ENCODE measurements at places on chromosomes 4 and X. TPM values are rescaled to one million over a fixed set of nuclear protein-coding genes. Genes with fewer than 3 reads are reported as not detected.

The GAK gene
- 25.7 TPM for polyA plus RNA-seq

DNA sequence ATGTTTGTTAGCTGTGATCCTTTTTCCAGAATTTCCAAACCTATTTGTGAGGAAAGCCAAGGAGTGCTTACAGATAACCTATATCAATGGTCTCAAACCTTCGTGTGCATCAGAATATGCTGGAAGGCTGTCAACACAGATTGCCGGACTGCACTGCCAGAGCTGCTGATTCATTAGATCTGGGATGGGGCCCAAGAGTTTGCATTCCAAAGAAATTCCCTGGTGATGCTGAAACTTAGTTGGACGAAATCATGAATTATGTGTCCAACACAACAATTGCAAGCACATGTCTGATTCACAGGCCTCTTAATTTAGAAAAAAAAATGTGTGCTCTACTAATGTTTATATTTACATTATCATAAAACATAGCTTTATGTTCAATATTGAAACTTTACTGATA lies 544.0 kb upstream of the AMOT start:
- DNase-seq = no peak

DNA sequence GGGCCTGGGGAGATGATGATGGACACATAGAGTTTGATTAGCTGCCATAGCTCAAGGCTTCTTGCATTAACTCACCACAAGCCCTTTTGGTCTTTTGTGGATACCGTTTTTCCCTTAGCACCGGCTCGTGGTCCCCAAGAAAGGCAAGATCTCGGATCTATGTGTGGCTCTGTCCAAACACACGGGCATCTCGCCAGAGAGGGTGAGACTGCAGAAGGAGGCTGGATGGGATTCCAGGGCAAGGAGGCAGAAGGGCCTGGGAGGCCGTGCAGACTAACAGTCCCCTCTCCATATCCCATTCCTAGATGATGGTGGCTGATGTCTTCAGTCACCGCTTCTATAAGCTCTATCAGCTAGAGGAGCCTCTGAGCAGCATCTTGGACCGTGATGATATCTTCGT lies 9.5 kb downstream of the USP11 start:
- no peak for DNase-seq

The GAGE12J gene
- polyA plus RNA-seq = not detected

DNA sequence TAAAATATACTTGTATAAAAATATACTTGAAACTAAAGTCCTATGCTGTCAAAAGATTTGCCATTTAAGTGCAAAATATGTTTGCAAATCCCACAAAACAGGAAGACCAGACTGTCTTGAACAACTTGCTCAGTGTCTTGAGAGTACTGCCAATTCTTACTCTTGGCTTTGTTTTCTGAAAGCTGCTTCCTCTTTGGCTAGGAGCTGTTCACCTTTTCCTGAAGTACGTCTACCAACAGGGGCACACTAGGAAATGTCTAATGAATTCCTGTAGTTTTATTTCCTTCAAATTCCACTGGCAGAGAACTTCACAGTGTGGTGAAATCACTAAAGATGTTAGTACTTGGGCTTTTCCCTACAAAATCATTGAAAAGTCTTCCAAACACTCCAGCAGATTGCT lies 46.4 kb upstream of the ABCG2 start:
- DNase-seq = no peak

DNA sequence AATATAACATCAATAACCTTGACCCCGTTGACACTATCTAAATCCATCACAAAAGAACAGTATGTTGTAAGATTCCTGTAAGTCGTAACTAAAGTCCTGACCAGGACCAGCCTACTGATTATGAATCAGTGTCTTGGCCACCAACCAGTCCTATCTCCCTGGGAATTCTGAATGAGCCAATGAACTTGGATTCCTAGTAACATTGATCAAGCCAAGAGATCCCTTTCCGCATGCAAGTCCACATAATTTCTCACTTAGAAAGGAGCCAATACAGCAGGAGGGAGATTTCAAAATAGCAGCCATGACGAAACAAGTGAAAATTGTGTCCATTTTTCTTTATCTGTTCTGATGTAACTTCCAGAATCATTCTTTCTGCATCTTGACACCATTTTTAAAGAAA lies 9.5 kb downstream of the XPNPEP2 start:
- peak; percentile 39 for DNase-seq

The ARR3 gene
- not detected for polyA plus RNA-seq

Measured in psoas muscle (tissue), 8 donors.